ENCODE measurements at places on chromosomes 4 and X.

GRCh38 chr4:175559526-175559925 lies 252.5 kb downstream of the GPM6A start:
- DNase-seq: no peak

GRCh38 chrX:3806630-3807029 lies 93.2 kb upstream of the PRKX start:
- no peak for DNase-seq

DNA sequence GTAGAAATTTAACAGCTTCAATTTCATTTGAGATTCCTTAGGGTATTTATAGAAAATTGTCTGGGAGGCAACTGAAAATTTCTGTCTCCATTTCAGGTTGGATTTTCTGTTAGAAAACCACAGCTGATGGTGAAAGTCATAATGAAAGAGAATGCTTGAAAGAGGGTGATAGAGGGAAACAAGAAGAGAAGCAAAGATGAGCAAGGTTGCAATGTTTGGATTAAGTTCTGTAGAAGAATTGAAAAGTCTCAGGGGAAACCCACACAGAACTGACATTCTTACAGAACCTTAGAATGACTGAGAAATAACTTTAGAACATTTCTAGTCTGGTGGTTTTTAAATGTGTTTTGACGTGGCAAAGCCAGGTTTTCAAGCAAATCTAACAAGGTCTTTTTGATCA lies 14.7 kb downstream of the GBA3 start:
- no peak for DNase-seq

DNA sequence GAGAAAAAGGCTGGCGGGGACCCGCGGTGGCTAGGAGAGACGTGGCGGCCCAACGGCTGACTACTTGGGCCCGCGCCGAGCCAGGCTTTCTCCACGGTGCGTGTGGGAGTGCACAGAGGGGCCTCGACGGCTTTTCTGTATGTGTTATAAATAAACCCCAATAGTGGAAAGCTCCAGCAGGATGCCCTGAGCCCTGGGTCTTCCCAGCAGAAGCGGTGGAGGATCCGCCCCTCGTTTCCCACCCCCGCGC lies 268 bp upstream of the PRRG1 start:
- no peak for DNase-seq

Measured in pulmonary artery endothelial cell (primary cell).